ENCODE measurements at places on chromosomes 6 and 20.

DNA sequence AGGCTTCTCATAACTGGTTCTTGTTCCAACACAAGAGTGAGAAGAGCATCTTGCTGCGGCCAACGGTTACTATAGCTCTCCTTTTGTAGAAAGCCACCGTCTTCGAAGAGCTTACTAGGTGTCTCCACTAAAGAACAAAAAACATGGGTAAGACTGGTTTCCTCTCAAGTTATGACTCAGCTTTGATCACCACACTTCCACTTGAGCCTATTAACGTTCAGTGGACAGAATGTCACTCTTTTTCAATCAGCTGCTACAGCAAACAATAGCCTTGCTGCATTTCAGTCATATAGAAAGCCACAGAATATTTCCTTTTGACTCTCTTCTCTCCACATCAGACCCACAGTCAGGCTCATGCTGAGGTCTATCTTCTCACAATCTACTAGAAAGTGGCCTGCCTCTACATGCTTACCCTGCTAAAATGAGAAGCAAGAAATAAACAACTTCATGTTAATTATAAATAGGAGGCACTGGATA is 243.5 kb upstream of the PREP start:
- DNase-seq = no peak

DNA sequence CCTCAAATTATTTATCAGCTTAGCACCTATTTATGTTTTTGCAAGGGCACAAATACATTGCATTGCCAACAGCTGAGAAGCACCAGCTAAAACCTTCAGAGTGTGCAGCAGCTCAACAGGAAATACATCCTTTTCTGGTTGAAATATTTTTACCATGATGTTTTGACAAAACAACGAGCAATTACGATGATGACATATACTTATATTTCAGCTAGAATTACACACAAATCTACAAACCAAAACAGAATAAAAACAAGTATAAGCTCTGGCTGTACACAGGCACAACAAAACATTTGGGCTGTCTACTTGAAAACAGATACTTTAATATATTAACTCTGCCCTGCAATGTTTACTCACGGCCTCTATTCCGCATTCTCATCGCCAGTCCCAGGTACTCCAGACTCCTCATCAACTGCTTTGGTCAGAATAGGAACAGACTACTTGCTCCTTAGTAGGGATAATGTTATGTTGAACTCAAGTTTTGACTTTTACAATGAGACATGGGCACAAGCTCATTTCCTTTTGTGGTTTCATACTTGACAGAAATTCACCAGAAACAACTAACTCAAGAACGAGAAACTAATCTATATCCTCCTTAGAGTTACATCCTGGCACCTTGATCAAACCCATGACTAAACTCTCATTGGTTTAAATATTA is 377.6 kb downstream of the ESR1 start:
- no peak for DNase-seq

DNA sequence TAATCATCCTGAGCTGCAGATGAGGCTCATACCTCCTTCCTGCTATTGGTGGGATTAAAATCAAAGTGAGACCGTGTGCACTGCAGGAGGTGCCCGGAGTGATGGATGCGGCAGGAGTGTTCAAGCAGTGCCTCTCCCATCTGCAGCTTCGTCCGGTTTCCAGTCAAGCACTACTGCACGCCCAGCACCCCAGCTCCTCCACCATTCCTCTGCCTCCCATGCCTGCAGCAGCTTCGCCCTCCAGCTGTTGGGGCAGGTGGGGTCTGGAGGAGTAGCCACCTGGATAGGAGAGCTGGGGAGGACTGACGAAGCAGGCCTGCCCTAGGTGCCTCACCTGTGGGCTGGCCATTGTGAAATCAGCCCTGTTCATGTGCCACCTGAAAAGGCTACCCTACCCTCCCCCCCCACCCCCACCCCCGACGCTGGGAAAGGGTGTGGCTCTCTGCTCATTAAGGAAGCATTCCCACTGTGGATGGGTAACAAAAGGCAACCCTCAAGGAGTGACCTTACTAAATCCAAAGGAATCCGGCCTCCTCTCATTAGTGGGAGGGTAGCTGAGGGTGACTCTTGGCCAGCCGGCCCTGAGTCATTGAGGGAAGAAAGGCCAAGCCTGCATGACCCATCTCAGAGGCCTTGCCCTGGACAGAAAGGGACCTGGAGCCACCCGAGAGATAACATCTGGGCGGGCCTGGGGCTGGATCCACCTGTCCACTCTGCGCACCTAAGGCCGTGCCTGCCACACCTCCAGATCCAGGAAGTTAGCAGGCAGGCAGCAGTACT is 115.9 kb upstream of the ARMC2 start:
- DNase-seq = no peak

GRCh38 chr6:437037-437392 is 45.5 kb downstream of the IRF4 start:
- no peak for DNase-seq

DNA sequence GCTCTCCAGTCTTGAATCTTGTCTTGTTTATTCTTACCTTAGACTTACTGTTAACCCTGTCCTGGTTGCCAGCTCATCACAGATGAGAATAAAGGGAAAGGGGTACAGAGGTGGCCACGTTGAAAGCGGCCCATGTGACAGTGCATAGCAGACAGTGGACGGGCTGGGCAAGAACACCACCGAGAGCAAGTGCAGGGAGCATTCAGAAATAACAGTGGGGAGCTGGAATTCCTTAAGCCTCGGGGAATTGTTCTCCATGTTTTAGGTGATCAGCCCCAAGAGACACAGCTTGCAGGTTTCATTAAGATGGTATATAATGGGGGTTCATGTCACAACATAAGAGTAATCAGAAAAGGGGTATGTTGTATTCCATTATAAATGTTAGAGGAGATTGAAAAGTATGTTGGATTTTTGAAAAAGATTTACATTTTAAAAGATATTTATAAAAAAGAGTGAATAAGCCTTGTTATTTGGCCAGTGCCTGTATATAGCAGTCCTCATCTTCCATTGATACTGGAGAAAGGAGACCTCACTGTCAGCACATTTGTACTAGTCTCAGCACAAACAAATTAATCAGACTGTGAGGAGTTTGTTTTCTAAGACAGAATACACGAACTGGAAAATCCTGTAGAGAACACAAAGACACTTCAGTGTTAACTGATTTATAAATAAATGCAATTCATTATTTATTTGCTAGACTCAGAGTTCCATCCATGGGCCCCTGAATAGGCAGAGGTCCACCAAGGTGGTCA is 35.4 kb downstream of the VAPB start:
- no peak for DNase-seq

- DNase-seq = no peak
Observed at GRCh38 chr20:10846766-10847165, 173.0 kb upstream of the JAG1 start.

DNA sequence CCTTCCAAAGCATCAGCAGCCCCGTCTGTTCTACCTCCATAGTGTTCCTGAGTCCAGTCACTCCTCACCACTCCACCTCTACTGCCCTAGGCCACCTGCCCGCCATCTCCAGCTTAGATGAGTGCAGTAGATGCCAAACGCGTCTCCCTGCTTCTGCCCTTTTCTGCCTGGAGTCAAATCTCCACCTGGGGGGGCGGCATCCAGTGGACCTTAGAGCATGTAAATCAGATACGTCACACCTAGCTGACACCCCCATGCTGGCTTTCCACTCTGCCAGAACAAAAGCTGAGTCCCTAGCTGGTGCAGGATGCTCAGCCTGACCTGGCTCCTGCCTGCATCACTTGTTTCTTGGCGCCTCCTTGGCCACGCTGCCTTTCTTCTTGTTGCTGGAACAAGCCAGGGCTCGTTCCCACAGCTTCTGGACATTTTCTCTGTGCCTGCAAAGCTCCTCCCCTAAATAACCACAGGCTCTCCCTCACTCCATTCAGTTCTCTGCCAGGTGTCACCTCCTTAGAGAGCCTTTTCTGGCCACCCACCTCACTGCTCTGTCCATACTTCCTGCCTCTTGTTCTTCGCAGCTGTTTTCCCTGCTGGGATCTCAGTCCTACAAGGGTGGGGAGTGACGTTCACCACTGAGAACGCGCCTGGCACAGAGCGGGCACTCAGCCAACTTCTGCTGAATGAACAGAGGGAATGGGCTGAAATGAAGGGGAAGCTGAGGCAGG is 5.8 kb downstream of the DDR1 start:
- DNase-seq = no peak

DNA sequence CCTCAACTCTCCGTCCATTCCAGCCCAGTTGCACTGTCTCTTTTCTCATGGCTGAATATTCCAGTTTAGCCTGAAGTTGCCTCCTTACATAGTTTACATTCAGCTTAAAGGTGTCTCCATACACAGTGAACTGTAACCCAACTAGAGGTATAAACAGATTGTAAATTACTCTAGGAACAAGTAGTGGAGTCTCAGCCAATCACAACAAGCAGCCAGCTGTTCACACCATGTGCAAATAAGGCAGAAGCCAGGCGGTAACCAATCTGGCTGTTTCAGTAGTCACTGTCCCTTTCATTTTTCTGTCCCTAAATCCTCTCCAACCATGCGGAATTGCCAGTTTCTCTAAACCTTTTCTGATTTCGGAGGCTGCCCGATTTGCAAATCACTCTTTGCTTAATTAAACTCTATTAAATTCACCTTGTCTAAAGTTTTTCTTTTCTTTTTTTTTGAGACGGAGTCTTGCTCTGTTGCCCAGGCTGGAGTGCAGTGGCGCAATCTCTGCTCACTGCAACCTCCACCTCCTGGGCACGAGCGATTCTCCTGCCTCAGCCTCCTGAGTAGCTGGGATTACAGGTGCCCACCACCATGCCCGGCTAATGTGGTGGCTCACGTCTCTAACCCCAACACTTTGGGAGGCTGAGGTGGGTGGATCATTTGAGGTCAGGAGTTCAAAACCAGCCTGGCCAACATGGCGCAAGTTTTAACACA is 37.6 kb upstream of the GFOD1 start:
- DNase-seq = peak; percentile 34

- DNase-seq = no peak
Observed at GRCh38 chr6:1527073-1527457, 82.7 kb upstream of the FOXC1 start.

DNA sequence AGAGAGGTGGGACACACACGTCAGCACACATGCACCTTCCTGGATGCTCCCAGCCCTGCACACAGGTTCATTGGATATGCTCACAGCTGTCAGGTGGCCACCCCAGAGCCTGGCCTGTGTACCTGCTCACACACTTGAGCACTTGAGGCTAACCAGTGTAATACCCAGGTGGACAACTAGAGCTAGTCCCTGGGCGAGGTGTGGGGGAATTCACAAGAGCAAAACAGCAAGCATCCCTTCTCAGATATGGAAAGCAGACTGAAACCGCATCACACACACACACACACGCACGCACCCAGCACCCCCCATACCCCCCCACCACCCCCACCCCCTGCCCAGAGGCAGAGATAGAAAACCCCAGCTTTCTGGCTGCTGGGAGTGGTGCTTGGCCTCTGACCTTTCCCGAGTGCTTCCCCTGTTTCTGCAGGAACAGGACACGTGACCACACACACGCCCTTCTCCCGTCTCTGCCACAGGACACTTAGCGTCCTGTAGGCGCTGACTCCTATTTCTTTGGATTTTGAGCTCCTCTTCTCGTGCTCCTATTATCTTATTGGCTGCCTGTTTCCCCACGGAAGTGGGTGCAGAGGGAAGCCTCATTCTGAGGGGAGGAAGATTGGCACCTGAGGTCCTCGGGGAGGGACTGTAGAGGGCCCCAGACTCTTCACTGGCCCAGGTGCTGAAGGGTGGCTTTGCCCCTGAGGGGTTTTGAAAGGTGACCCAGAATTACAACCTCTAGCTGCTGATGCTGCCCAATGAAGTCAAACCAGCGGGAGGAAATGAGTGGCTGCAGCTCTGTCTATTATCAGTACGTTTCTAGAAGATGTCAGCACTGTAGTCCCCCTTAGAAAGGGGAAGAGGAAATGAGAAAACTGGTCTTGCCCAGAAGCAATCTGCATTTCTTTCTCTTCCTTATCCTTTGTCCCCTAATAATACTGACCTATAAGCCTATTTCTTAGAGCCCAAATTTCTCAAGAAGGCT is 65.8 kb downstream of the SYTL3 start:
- DNase-seq = no peak

DNA sequence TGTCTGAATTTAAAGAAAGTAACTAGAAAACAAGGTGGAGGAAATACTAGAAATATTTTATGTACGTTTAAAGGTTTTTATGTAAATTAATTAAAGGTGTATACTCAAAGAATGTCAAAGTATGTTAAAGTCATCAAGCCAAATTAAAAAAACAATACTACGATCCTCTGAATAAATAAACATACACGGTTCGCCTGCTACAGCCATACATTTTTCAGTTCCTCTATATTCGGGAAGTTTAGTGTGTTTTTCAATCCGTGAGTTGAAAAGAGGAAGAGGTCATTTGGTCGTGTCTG is 626 bp downstream of the STX7 start:
- DNase-seq = no peak

DNA sequence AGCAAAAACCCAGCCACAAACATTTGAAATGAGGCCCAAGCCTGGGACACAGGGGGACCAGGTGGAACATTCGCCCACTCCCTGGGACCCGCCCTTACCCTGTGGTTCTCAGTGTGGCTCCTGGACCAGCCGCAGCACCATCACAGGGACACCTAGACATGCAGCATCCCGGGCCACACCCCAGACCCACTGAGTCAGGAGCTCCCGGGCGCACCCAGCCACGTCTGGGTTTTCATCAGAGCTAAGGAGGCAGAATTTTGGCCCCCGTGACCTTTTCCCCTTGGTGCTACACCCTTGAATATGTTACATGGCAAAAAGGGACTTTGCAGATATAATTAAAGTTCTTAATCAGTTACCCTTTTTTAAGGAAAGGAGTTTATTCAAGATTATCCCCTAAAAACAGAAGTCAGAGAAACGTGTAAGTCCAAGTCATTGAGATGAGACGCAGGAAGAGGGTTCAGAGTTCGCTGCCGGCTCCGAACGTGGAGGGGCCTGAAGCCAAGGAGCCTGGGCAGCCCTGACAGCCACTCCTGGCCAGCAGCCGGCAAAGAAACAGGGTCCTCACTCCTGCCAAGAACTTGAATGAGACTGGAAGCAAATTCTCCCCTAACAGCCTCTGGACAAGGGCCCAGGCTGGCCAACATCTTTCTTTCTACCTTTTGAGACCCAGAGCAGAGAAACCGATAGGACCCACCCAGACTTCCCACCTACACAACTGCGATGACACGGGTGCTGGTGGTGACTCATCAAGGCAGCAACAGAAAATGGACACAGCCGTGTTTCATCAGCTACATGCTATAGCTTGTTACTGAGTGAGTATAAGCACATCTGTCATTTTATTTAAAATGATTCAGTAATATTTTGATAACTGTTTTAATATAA is 25.3 kb downstream of the BFSP1 start:
- DNase-seq = no peak

- no peak for DNase-seq
Observed at GRCh38 chr6:164690702-164691500, 618.5 kb downstream of the C6orf118 start.

- DNase-seq = no peak
Observed at GRCh38 chr6:24537771-24538385, 43.1 kb downstream of the ALDH5A1 start.

GRCh38 chr6:166297606-166298005 is 10.6 kb downstream of the PRR18 start:
- DNase-seq = no peak

- DNase-seq = no peak
Observed at GRCh38 chr6:14660806-14661579, 543.4 kb downstream of the CD83 start.
